Cortex of kidney (tissue), 1 donor: ENCODE measurements at places on chromosomes 5 and 9.

DNA sequence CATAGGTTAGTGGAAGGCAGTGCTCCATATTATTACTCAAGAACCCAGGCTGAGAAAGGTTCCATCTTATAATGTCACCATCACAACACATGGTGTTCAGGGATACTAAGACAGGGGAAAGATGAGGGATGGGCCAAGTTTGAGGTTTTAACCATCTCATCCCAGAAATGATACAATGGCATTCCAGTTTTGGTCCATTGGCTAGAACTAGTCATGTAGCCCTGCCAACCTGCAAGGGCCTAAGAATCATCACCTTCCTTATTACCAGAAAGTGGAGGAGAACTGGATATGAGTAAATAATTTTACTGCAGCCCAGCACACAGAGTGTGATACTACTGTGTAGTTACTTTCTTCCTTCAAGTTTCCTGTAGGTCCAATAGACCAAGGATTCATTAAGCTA is 144.5 kb upstream of the ABCA1 start:
- no peak for DNase-seq

GRCh38 chr9:136944212-136944518 is 373 bp downstream of the FBXW5 start:
- DNase-seq, result no peak

DNA sequence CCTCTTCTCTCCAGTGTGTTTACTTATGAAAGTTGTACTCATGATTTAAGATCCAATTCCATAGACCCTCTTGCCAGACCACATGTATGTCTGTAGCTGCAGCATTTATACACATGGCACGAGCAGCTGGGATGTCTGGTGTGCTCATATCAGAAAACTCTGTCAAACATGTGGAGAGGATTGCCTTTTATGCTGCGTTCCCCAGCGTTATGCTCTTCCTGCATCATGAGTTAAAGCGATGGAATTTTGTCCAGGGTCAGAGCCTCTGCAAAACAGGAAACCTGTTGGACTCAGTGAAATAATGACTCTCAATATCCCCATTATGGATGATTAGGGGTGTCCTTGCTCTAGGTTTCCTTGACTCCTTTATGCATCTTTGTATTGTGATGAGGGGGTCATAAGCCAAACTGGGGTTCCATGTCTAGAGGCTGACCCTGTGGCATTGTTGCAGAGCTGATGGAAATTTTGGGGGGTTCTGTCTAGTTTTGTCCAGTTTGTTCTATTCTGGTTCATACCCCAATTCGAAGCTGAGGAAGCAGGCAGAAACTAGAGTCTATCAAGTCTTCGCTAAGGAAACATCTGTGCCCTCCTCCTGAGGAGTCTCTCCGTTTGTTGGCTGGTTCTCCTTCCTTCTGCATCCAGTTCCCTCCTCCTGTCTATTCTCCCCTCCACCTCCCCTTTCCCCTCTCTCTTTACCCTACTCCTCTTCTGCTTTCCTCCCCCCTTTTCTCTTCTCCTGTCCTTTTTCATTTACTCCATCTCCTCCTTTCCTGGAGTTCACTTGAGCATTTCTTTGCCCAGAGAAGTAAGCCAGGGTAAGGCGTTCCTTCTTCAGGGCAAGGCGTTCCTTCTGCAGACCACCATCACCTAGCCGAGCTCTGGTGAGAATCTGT is 252.8 kb downstream of the MAST4 start:
- no peak for DNase-seq

DNA sequence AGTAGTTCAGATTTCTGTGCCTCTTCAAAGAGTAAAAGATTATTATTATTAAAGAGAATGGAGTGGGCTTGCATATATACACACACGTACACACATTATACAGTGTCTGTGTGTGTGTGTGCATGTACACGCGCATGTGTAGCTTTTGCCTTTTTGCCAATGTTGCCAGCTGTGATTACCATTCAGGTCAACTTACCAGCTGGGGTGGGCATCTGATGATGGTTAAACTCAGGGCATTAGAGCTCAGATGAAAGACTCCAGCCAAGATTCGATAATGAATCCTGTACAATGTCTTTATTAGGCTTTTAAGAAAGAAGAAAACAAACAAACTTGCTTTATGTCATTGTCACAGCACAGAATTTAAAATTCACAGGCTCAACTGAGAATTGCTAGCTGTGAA is 296.5 kb upstream of the DMAC1 start:
- DNase-seq, result no peak

- DNase-seq, result no peak
Measured at GRCh38 chr5:107958861-107959260, 288.1 kb upstream of the EFNA5 start.

DNA sequence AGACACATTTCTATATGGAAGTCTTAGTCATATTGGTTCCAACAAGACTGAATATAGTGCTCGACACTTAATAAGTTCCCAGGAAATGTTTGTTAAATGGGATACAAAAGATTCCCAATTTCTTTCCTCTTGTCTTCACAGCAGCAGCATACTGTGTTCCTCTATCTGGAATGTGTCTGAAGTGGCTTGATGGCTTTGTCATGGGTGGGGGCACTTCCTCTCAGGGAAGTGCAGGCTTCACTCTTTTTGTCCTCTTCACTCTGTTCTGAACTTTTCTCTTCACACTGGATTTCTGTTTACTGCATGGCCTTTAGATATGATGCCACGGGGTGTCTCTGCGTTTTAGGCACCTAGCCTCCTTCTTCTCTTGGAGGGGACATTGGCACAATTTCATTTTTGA is 127.7 kb upstream of the C9orf72 start:
- DNase-seq, result no peak

DNA sequence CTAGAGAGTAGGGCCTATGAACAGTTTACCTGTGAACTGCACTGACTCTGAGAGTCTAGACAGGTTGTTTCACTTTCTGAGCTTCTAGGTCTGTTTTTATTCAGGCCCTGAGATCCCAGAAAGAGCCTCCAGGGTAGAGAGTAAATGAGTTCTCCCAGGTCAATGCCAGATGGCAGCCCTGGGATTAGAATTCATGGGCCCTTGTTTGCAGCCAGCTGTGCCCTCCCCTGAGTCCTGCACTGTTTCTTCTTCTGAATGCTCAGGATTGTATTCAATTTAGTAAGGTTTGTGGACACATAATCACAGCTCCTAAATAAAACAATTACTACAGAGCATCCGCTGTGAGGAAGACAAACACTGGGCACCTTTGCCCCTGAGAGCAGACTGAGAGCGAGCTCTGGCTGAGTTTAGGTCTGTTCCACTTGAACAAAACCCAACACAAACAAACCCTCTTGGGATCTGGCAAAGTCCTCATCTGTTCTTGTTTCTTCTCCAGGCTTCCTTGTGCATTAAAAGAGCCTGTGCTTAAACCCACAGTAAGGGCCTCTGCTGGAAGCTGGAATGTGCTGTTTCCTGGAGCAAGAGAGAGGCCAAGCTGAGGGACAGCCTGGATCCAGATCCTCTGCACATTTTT is 29.9 kb downstream of the FAM219A start:
- no peak for DNase-seq

DNA sequence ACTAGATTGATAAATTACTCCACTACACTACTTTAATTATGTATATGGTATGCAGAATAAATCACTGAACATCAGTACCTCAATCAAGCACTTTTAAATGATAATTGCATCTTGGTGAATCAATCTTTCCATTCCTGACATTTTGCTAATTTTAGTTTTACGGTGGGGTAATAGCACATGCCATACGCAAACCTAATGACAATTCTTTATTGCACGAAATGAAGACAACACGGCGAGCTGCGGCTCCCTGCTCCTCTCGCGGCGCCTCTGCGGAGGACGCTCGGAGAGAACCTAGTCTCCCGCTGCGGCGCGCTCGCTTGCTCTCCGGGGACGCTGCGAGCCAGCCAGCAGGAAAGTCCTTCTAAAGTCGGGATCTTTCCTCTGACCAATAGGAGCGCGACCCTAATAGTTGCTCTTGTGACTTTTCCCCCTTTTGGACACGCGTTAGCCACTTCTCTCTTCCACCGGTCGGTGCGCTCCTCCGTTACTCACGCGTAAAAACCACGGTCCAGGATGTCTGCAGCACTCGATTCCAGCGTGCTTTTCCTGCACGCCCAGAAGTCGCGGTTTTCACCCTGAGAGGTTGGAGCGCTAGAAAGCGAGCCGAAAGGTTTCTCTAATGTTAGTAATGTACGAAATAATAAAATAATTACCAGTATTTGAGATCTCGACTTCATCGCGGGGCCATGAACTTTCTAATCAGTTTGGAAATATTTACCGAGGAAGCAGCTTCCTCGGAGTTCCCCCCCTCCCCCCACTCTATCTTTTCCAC is 1.0 kb upstream of the MEF2C start:
- DNase-seq, result no peak
